IMR-90 (cell line): ENCODE measurements at places on chromosomes 6 and 20. TPM values are rescaled to one million over a fixed set of nuclear protein-coding genes. Genes with fewer than 3 reads are reported as not detected.

- peak; percentile 69 for DNase-seq
Measured at GRCh38 chr6:1670711-1671462, 61.2 kb downstream of the FOXC1 start.

GRCh38 chr20:53597521-53598120 lies 4.0 kb upstream of the ZNF217 start:
- no peak for DNase-seq

DNA sequence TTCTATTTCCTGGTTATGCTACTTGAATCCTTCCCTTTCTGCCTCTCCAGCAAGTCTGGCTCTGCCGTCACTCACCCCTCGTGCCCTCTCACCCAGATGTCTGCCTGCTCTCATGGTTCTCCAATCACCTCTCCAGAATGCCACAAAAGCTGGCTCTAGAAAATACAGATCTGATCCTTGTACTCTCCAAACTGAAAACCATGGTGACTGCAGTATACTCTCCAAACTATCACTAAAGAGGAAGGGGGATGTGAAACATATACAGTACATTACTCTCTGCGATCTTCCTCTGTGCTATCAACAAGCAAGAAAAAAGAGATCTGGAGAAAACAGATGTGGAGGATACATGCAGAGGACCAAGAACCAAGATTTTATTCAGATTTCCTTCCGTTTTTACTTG lies 91.1 kb downstream of the ATXN1 start:
- DNase-seq: no peak

DNA sequence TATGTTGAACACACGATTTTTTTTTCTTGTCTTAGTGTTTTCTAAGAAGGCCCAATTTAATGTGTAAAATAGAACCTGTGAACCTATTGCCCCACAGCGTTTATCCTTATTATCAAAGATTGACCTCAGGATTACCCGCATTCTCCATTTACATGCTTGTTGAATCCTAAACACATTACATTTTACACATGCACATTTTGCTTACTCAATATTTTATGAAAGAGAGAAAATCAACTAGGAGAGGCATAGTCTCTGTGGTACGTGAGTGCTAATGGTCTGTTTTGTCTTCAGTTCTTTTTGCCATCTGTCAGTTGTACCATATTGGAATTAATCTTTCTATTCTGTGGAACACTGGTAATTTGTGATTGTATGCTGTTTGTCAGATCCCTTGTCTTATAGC lies 80.1 kb upstream of the SMIM8 start:
- no peak for DNase-seq

DNA sequence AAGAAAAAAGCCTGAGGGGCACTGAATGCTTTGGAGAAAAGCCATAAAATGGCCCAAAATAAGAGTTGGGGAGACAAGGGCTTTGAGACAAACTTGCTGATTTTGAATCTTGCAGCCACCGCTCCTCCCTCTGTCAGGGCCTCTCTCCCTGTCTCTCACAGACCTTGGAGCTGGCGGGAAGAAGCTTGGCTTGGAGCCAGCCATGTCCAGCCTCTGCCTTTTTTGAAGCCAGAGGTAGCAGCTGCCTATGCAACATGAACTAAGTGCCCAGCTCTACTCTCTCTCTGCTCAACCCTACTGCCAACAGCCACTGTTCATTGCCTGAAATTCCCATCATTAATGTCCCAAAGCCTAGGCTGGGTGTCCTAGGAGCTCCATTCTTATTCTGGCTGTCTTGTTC lies 63.7 kb upstream of the CTNNBL1 start:
- DNase-seq: no peak

DNA sequence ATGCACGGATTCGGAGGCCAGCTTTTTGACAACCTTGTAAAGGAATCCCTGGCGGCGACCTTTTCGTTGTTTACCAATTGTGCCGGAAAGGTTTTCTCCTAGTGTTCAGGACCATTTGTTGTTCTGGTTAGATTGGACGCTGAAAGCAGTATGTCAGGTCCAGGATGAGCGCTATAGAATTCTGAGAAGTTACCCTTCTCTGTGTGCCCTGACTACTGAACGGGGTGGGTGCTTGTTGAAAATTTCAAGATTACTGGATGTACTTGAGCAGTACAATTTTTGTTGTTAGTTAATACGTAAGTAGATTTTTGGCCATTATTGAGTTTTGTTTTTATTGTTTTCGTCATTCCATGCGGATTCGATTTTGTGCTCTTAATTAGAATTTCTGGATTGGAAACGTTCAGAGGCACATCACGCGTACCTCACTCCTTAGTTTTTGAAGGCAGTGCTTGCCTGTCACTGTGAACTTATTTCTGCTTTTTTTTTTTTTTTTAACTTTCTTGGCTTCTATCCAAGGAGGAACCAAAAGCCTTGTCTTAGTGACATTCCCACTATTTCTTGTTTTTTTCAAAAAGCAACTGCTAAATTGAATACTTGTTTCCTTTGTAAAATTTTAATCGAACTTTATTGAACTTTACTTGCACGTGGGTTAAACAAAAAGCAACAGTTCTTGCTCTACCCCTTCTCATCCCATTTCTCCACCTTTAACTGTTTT lies 898 bp downstream of the XRN2 start:
- peak; percentile 18 for DNase-seq

- no peak for DNase-seq
Measured at GRCh38 chr6:54014440-54014839, 96.8 kb upstream of the MLIP start.

DNA sequence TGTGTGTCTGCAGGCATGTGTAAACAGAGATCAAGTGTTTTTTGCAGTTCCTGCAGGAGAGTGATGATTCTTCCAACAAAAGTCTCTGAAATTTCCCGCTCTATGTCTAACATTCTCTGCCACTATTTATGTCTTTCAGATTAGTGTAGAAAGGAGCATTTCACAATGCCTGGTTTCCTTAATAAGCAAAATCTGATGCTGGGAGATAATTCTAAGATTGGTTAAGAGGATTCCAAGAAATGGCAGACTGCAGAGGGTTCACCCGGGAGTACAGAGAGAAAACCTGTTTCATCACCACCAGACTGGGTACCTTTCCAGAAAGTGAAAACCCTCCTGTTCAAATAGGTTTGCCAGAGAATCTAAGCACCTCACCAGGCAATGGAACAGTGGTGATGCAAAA lies 62.7 kb downstream of the FOXC1 start:
- DNase-seq: peak; percentile 31

DNA sequence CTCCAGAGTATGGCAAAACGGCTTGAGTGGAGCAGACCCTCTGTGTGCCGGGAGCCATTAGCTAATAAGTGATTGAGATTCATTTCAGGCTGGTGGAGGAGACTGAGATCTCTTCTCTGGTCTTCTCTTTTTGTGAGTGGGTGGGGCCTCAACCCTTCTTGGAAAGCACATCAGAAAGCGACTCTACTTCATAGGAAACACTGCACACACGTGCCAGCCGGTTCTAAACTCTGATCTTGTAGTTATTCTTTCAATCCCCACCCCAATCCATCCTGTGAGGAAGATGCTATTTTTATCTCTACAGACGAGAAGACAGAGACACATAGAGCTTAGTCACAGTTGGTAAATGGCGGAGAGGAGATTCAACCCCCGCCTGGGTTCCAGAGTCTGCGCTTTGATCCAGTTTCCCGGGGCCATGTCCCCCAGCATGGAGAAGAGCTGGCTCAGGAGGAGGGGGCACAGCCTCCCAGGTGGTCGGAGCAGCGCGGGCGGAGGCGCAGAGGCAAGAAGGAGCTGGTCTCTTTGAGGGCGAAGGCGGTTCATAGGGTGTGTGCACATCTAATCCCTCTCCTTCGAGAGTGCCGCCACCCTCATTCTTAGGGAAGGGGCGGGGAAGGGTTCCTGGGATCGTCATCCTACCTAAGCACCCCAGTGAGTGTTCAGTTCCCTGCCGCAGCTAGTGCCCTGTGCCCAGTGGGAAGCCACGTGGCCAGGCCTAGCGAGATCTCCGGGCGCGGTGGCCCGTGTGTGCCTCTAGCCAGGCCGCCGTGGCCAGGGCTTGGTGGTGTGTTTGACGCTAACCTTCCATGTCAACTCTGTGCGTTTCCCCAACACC lies 49.0 kb upstream of the TAGAP start:
- no peak for DNase-seq

- DNase-seq: no peak
Measured at GRCh38 chr6:122859676-122860075, 70.6 kb downstream of the SMPDL3A start.

The RIN2 gene
- 16.1 and 16.8 TPM in 2 replicates for polyA plus RNA-seq

The BAG2 gene
- polyA plus RNA-seq: 6.7 and 8.1 TPM in 2 replicates

The RNF182 gene
- 3.0 and 4.1 TPM in 2 replicates for polyA plus RNA-seq
